ENCODE measurements at places on chromosomes 1 and 21.
A peak's percentile ranks its signal among the peaks of the same experiment; 100 is the strongest.

GRCh38 chr1:111955755-111956154 lies 33.7 kb downstream of the KCND3 start:
- DNase-seq: no peak

DNA sequence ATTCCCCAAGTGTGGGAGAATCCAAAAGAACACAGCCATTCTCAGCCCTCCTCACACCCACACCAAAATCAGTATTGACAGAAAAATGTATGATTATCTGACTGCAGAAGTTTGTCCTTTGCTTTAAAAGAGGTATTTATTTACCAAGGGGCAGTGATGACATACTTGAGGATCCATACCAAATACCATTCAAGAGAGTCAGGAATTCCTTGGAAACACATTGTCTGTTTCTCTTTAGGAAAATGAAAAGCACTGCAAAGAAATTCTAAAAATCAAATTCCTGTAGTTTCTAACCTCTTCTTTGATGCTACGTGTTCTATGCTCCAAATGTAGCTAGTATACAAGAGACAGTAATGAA lies 509.6 kb upstream of the CXADR start:
- DNase-seq: peak; percentile 40

- DNase-seq: no peak
Measured at GRCh38 chr1:56977910-56978309, 12.1 kb upstream of the C8B start.

GRCh38 chr1:30957560-30958222 lies 49.1 kb upstream of the SDC3 start:
- no peak for DNase-seq

- DNase-seq: peak; percentile 89
Measured at GRCh38 chr1:234925440-234926263, 203.0 kb downstream of the TOMM20 start.

GRCh38 chr1:75712306-75712705 lies 12.2 kb upstream of the ACADM start:
- no peak for DNase-seq

- DNase-seq: no peak
Measured at GRCh38 chr1:206472886-206473285, 2.6 kb downstream of the IKBKE start.

GRCh38 chr1:172203135-172203823 lies 217.2 kb upstream of the C1orf105 start:
- DNase-seq: no peak

DNA sequence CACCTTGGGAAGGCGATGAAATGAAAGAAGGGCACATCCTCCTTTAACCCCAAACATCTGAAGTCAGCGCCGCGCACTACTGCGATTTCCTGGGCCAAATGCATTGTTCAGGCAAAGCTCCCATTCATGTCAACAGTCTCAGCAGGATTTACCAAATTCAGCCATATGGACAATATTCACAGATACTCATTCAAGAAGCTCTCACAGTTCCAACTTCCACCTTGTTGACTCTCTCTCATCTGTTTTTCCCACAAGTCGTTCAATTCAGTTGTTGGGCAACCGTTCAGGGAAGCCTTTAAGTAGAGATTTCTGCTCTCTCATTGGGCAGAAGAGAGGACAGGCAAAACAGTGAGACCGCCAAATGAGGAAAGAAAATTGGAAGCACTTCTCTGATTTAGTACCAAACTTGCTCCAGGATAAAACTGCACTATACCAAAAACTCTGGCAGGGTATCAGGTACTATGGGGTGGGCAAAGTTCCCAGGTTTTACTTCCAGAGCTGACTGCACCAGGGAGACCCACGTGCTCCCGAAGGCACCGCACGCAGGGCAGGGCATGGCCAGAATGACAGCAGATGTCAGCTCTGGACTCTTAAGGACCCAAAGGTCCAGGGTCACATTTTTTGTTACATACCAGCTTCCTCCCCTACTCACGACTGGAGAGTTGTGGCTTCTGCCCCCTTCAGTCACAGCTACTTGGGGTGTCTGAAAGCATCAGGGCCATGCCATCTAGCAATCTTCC lies 668.8 kb downstream of the KIF26B start:
- DNase-seq: peak; percentile 23

GRCh38 chr1:58881471-58881994 lies 97.7 kb upstream of the JUN start:
- peak; percentile 57 for DNase-seq

GRCh38 chr1:71706029-71706671 lies 576.2 kb downstream of the NEGR1 start:
- DNase-seq: no peak

GRCh38 chr1:44903011-44903680 lies 60.1 kb upstream of the PTCH2 start:
- DNase-seq: peak; percentile 11

GRCh38 chr1:28132171-28133167 lies 44.0 kb downstream of the PTAFR start:
- DNase-seq: no peak

DNA sequence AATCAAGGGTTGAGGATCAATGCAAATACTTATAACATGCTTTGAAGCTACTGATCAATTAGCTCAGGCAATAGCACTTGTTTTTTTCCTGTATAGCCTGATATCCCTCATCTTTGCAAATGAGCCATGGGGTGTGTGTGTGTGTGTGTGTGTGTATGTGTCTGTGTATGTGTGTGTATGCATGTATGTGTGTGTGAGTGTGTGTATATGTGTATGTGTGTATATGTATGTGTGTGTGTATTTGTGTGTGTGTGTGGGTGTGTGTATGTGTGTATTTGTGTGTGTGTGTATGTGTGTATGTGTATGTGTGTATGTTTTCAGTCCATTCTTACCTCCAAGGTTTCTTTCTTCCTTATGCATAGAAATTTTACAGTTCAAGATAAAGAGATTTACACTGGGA lies 78.4 kb upstream of the SSX2IP start:
- no peak for DNase-seq

DNA sequence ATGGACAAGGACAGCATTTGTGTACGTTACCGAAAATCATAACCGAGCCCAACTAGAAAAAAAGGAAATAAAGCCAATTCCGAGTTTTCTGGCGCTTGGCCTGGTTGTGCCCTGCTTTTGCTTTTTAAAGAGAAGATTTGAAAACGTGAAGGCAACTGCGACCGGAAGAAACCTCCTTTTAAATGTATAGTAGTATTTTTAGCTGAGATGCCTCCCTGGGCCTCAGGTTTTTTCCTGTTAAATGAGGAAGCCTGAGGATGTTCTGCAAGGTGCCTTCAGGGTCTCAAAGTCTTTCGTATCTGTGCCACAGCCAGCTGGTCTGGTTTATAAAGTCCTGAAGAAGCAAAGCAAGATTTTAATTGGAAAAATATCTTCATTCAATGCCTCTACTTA lies 371 bp upstream of the ODF2L start:
- DNase-seq: peak; percentile 10

DNA sequence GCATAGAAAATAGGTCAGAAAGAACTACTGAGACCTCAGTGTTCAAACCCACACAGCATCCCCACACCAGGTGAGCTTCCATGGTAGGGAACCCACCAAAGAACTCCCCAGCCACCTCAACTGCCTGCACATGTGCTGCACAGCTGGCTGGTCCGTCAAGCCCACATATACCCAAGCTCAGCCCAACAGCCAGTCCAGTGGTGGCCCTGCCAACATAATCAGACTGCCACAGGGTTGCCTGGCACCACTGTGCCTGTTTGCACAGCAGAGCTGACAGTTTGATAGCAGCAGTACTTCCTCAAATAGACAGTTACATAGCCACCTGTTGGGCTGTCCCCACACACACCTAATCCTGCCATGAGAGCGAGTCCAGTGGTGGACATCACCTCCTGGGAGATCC lies 283.3 kb upstream of the PRMT6 start:
- DNase-seq: no peak

- DNase-seq: no peak
Measured at GRCh38 chr1:212641956-212642355, 33.4 kb downstream of the ATF3 start.

- DNase-seq: no peak
Measured at GRCh38 chr1:116193768-116194167, 82.6 kb downstream of the MAB21L3 start.

DNA sequence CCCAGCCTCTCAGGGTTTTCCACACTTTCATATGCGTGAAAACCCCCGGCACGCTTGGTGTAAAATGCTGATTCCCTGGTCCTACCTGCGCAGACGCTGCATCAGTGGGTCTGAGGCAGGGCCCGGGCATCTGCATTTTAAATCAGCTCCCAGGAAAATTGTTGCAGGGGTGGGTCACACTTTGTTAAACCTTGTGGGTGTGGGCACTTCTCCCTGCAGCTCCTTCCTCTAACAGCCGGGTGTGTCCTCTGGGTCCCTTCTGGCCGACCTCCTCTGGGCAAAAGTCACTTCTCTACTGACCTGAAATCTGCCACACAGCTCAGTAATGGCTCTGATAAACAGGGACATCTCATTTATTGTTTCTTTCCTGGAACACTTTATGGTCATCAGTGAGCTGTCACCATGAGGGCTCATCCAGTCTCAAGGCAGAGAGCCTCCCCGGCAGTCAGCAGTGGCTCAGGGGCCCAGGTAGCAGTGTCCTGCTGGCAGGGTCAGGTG lies 52.8 kb upstream of the TMPRSS2 start:
- no peak for DNase-seq

DNA sequence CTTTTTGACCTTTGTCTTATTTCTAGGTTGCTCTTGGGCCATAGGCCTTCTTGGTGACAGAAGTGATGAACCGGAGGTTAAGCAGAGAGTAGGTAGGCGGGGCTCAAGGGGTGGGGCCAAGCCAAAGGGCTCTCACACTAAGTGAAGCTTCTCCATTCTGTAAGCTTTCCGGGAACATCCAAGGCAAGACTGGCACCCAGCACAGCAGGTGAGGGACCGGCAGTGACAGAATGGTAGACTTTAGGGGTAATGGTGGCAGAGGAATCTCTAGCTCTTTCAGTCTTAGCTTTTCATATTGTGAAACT lies at the start of gene TNFAIP8L2:
TSS of gene TNFAIP8L2 (plus strand) at position 135 of the 305 bp plus-strand sequence. CDS start 2,049 bp downstream, outside the sequence.
- no peak for DNase-seq

- no peak for DNase-seq
Measured at GRCh38 chr1:179630719-179631118, 39.1 kb downstream of the TDRD5 start.

GRCh38 chr1:185526344-185527307 lies 207.6 kb upstream of the HMCN1 start:
- no peak for DNase-seq

- no peak for DNase-seq
Measured at GRCh38 chr1:18657506-18658201, 27.0 kb downstream of the PAX7 start.

DNA sequence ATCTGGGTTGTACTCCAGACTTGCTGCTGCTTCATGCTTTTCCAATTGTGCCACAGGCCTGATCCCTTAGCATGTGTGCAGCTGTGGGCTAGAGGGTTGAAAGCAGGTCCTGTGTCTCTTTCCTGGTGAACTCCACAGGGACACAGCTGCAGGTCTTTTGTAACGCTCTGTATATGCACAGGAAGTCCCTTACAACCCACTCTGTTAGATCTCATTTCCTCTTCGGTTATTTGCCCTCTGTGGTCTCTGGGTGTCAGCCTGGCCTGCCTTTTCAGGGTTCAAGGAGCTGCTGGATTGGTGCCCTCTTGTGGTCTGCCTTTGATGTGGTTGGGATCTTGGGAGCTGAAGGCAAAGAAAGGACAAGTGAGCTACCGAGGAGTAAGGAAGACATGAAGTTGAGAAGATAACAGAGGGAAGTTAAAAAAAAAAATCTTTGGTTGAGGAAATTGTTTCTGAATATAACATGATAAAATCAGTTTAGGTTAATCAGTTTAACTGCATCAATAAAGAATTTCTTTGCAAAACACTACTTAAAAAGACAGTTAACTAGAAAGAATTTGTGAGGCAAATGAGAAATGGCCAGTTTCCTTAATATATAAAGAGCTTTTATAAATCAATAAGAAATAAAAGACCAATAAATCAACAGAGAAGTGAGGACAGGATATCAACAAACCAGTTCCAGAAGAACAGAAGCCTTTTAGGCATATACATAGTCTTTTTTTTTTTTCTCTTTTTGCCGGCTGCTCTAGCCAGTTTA lies 44.1 kb downstream of the UCK2 start:
- DNase-seq: no peak
